ENCODE measurements at places on chromosomes 2 and 18. TPM values are rescaled to one million over a fixed set of nuclear protein-coding genes. Genes with fewer than 3 reads are reported as not detected.

- no peak for DNase-seq
These were observed 38.8 kb downstream of the ACSL3 start for GRCh38 chr2:222899413-222900181.

DNA sequence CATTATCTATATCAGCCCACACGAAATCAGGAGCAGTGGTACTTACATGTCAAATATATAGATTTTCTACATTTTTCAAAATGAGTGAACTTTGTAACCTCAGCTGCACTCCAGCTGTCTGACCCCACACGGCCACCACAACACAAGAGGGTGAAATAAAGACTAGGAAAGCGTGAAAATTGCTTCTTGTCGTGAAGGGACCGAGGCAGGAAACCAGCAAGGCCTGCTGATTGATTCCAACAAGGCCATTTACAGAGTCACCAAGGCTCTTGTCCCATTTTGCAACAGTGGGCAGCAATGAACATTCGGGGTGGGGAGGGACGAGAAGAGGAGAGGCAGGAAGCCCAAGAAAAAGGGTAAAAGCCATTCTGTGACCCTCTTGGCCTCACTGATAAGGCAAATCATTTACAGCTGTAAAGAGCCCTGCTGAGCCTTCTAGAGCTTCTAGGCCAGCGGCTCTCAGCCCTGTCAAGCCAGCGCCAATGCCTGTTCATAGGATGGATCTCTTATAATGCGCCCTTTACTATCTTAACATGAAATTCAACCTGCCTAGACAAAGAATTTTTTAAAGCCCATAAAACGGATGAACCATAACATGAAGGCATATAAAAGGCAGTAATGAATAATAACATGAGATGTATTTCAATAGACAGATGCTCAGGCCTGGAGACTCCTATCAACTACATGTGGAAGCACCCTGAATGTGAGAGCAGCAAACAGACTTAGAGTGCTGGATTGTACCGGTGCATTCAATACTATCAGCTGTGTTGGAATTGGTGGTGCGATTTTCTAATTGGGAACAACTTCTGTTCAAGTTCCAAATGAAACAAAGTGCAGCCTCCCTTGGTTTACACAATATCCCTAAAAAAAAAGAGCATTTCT is 269.0 kb downstream of the CDCA7 start:
- DNase-seq = no peak

Gene MEIS1
- not detected for total RNA-seq

Gene GPBAR1
- 1.0 TPM for total RNA-seq

DNA sequence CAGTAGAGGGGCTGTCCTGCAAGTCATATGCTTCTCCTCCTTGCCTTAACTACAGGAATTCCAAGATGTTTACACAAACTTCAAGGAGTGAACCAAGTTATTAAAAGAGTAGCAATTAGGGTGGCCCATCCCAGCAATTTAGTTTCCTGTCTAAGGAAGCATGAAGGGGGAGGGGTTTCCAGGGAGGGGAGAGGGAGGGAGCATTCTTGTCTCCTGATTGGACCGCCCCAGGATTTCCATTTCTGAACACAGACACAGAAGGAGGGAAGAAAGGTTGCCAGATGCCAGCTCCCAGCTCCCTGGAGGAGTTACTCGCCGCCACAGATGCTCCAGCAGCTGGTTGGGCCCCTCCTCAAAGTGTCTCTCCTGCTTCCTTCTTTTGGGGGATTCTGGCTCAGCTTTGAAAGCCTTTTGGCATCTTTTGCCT is 107.6 kb downstream of the TRIB2 start:
- no peak for DNase-seq

Gene SEC11C
- total RNA-seq = 89.3 TPM

Gene PLGLB1
- 11.7 TPM for total RNA-seq

- no peak for DNase-seq
These were observed 434.7 kb upstream of the HS6ST1 start for GRCh38 chr2:128753321-128753720.

- no peak for DNase-seq
These were observed 419.5 kb upstream of the CELF4 start for GRCh38 chr18:37985126-37985525.

Gene OSR1
- total RNA-seq = not detected

DNA sequence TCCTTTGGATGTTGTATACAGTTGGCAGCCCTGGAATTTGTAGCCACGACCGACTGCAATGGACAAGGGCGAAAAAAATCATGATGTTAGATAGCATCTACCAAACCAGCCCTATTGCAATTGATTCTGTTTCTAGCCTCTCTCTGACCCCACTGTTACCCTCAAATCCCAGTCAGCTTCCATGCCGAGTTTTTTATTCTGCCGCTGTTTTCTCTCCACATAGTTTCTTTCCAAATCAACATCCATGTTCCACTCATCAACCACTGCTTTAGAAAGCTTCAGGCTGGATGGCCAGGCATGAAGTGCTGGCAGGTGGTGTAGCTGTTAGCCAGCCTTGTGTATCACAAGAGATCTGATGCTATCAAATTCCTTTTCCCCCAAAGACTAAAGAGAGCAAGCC is 272.8 kb downstream of the FIGN start:
- no peak for DNase-seq

DNA sequence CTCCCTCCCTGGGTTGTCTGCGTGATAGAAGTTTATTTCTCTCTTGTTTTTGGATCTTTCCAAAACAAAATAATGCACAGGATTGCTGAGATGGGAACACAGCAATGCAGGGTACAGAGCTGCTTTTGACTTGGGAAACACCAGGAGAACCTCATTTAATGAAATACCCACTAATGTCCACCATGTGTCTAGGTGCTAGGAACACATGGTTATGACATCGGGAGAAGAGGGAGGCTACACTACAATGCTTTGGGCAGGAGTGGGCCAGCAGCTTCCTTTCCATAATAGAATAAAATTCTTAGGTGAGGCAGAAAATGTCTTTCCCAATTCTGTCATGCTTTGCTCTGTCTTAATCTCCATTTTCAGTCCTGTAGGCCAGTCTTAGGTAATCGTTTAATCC is 29.2 kb upstream of the KCNF1 start:
- DNase-seq = no peak

Gene CCDC68
- not detected for total RNA-seq

GRCh38 chr2:195649629-195650190 is 7.3 kb upstream of the SLC39A10 start:
- no peak for DNase-seq

Gene GPR35
- 6.8 TPM for total RNA-seq

DNA sequence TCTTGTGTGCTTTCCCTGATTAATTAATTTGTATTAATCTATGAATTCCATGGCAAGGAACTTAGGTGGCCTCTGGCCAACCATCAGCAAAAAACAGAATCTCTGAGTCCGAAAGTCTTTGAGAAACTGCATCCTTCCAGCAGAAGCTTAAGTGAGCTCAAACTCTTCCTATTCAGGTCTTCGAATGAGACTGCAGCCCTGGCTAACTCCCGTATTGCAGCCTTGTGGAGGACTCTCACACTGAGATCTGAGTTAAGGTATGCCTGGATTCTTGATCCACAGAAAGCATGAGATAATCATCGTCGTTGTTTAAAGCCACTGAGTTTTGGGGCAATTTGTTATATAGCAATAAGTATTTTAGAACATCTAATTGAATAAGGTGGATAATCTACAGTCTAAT is 1143.9 kb upstream of the NXPH2 start:
- DNase-seq = no peak

DNA sequence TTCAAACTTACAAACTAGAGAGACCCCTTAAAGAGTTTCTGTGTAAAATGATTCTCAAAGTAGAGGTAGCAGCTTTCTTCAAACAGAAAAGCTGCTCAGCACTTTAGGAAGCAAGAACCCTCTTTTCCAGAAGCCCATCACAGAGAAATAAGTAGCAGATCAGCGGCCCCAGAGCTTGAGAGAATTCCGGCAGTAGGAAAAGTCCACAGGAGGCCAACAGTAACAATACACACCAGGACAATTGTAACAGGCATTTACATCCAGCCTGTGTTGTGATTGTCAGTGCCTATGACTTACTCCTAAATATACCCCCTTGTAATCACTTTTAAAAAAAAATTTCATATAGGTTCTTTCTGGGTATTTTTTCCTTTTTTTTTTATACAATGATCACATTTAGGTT is 161.4 kb upstream of the ACVR2A start:
- no peak for DNase-seq

GRCh38 chr18:52140986-52141385 is 199.0 kb upstream of the DCC start:
- DNase-seq = no peak

DNA sequence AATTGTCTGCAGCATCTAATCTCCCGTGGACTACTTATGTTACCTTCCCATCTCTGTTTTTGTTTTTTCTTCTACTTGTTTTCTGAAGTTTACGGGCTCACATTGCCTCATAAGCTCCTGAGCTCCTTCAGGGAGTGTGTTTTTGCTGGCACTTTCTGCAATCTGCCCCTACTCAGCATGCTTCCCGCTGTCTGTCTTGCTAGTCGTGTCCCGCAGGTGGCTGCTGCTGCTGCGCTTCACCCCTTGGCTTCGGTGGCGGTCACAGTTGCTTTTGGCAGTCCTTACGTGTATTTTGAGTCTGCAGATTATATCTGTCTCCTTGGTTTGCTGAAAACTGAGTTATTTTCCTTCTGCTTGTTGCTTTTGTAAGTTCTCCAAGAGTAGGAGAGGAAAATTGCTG is 37.3 kb downstream of the FER1L5 start:
- no peak for DNase-seq

- no peak for DNase-seq
These were observed 301.8 kb downstream of the AGPS start for GRCh38 chr2:177694348-177694747.

- DNase-seq = peak; percentile 74
These were observed 10.9 kb downstream of the CATIP start for GRCh38 chr2:218367415-218368149.

- DNase-seq = no peak
These were observed 7.9 kb downstream of the MTERF4 start for GRCh38 chr2:241094172-241094571.

Gene KLHL14
- not detected for total RNA-seq

Gene HPCAL1
- 77.1 TPM for total RNA-seq

DNA sequence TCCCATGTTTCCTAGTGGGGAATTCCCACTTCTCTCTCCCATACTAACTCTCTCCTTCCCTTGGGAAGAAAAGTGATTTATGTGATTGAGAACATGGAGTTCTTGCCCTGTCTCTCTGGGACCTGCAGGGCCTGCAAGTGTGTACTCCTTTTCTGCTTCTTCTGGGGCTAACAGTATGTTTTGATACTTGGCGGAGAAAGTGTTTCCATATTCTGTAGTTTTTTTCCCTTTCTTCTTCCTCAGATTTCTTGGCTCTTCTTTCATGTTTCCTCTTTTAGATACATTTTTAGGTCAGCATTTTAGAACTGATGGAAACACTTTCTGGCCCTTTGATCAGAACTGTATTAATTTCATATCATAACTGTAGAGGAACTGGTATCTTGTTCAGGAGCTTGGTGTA is 352.2 kb downstream of the DLGAP1 start:
- no peak for DNase-seq

GRCh38 chr2:63765117-63765516 is 76.6 kb upstream of the UGP2 start:
- DNase-seq = no peak

- DNase-seq = no peak
These were observed 28.8 kb downstream of the CTDP1 start for GRCh38 chr18:79708412-79708811.

DNA sequence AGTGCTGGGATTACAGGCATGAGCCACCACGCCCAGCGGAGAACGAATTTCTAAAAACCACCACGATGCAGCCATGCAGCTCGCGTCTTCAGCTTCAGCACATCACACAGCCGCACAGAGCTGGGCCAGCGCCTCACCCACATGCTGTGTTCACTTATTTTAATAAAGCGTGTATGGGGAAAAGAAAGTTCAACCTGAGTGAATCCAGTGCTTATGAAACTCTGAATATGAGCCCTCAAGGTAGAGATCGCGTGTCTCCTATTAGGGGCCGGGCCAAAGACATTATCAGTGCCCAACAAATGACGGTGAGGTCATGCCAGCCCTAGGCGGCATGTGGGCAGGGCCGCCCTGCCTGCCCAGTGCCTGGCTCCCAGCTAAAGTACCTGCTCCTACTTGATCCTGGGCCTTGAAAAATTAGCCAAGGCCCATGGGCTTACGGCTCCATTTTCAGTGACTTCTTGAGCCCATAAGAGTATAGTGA is 44.3 kb downstream of the SPRED2 start:
- no peak for DNase-seq

Gene SIX3
- total RNA-seq = not detected

DNA sequence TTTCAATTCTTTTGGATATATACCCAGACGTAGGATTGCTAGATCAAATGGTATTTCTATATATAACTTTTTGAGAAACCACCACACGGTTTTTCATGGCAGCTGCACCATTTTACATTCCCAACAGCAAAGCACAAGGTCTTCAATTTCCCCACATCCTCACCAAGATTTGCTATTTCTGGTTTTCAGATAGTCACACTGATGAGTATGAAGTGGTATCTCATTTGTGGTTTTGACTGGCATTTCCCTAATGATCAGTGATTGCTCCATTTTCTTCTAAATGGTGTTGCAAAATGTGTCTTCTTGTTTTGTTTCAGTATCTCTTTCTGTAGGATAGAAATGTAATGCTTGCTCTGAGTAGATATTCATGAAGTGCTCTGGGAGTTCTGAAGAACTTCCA is 52.0 kb downstream of the ANKRD44 start:
- no peak for DNase-seq

Gene CDH20
- total RNA-seq = not detected

Measured in CD4-positive, alpha-beta memory T cell (primary cell).